Stimulated activated CD8-positive, alpha-beta memory T cell treated with anti-CD3 and anti-CD28 coated beads, Interleukin-4, amount 100 ng/mL, for 1 hour (primary cell): ENCODE measurements at places on chromosomes 3 and 15.

- DNase-seq, result no peak
Observed at GRCh38 chr3:197913641-197914380, 36.2 kb upstream of the RPL35A start.

DNA sequence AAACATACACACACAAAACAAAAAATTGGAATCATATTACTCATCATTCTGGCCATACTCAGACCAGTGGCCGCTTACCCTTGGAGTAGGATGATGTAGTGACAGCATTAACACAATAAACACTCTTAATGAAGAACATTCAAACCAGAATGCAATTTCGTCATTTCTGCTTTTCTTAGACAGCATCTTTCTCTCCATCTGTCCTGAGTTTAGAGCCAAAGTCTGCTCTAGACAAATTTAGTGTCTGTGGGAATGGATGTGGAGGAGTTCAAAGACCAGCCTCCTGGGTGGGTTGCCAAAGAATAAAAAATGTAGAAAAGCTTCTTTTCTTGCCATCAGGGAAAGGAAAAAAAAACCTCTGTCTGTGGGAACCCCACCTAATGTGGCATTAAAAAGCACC lies 212.4 kb upstream of the POU1F1 start:
- DNase-seq, result no peak

DNA sequence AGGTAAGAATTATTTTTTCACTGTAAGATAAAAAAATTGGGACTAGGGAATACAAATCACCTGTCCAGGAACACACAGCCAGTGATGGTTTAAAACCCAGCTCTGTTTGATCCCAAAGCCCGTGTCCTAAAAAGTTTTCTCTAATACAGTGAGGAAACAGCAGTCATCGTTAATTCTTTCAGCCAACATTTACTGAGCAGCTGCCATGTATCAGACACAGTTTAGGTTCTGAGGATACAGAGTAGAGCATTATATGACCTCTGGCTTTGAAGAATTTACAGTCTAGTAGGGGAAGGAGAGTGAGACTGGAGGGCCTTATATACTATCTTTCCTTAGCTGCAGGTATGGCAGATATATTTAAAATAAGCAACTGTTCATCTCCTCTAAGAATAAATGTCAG lies 82.7 kb downstream of the KCNMB2 start:
- DNase-seq, result no peak

- no peak for DNase-seq
Observed at GRCh38 chr3:14563946-14564539, 23.9 kb upstream of the GRIP2 start.

DNA sequence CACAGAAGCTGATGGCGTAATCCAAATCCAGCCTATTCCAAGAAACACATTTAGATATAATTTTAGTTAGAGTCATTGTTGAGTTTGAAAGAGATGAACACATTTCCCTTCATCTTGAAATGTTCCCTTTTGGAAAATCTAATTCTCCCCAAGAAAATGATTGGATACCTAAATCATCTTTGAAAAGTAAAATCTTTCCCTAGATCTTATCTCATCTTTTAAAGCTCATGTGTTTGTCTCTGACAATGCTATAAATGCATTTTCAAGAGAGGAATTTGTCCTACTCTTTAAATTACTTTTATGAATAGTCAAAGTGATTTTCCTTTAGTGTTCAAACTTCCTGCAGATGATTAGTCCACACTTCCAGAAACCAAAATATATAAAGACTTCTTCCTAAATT lies 82.6 kb upstream of the CNTN6 start:
- DNase-seq, result no peak

GRCh38 chr3:147393261-147393942 lies 12.9 kb downstream of the ZIC4 start:
- DNase-seq, result no peak

- no peak for DNase-seq
Observed at GRCh38 chr3:27345493-27345892, 23.7 kb downstream of the NEK10 start.

- DNase-seq, result no peak
Observed at GRCh38 chr3:197428117-197428801, 127.5 kb downstream of the BDH1 start.

DNA sequence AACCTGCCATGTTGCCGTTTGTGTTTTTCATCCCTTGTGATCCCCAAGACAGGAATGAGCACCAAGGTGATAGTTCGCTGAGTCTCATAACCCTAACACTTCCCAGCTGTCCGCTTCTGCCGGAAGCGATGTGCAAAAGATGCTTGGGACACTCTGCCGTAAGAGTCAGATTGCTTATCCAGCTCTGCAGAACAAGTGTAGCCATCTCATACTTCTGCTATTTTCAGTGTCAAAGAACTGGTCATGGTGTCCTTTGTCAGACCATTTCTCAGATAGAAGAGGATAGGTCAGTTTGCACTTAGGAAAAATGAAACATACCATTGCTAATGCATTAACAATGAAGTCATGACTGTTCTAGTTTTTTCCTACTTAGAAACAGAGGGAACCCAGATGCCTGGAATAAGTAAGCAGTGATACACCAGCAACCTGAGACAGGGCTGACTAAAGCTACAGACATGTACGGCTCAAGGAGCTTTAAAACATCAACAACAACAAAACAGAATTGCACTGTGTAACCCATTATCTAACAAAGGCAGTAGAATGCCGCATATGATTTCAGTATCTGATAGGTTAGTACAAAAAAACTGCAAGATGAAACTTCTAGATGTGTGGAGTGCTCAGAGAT lies 134.0 kb upstream of the IL12A start:
- DNase-seq, result no peak

- DNase-seq, result no peak
Observed at GRCh38 chr3:15081960-15082664, 16.8 kb downstream of the RBSN start.

- no peak for DNase-seq
Observed at GRCh38 chr15:40844696-40845030, 815 bp downstream of the SPINT1 start.

DNA sequence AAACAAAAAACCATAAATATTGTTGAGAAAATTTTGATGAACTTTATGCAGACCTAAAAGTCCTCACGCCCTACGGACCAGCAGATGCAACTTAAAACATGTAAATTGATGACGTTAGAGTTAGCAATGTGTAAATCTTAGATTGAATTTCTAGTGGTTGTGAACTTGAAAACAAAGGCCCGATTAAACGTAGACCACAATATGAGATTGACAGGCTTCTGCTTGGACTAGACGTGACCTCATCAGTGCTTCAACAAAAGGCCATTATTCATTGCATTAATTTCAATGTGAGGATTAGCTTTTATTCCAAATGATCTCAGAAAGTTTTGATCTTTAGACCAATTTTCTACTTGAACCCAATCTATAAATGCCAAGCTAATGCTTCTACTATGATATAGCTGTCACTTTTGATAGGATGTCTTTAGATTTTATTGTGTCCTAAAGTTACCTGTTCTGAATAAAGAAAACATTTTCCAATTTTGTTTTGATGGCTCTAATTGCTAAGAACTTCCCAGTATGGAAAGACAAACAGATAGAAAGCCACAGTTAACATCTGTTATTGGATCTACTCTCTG lies 55.4 kb upstream of the SPPL2A start:
- no peak for DNase-seq

GRCh38 chr15:47866446-47866845 lies 149.1 kb downstream of the SEMA6D start:
- DNase-seq, result no peak

DNA sequence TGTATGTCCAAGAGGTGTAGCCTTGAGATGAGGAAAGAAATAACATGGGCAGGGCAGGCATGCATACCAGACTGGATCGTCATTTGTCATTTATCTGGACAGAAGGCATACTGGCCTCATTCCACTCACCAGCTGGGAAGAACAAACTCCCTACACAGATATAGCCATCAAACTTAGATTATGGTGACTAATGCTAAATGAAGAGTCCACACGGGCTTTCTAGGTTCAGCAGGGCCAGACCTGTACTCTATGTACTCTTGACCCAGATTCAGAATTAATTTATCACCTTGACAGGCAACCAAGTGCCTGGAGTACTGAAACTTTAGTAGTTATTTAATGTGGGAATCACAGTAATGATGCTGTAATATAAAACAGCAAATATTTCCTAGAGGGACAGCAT lies 164.3 kb upstream of the IL12A start:
- no peak for DNase-seq

DNA sequence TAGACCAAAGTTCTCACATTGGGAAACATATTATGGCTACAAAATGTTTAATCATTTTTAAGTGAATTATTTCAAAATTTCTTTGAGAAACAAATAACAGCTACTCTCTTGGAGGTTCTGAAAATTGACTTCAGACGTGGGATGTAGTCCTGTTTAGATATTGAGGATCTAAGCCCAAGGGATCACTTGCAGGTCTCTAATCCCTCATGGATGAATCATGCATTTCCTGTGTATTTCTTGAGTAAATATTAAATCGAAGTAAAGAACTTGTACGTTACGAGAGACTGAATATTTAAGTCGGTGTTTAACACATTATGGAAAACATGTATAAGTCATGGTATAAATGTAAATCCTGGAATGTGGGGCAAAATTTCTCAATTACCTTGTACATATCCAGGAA lies 119.8 kb downstream of the EPHA3 start:
- DNase-seq, result no peak

- no peak for DNase-seq
Observed at GRCh38 chr15:78098131-78098755, 5.9 kb downstream of the SH2D7 start.

DNA sequence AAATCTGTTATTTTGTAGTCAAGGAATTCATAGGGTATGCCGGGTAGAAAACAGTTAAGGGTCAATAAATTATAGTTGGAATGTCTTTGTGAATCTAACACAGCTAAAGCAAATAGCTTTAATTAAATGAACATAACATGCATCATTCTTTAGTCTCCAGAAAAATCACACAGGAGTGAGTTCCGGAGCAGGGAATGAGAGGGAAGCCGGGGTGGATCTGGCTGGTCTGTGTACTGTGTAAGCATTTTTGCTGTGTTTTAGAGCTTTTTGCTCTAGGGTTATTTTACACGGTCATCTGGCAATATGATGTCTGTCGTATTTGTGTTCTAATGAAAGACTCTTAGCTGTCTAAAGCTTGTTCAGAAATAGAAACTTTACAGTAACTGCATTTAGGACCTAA lies 57.5 kb downstream of the MED12L start:
- DNase-seq, result no peak

- DNase-seq, result no peak
Observed at GRCh38 chr3:62095756-62096155, 277.6 kb downstream of the FEZF2 start.

DNA sequence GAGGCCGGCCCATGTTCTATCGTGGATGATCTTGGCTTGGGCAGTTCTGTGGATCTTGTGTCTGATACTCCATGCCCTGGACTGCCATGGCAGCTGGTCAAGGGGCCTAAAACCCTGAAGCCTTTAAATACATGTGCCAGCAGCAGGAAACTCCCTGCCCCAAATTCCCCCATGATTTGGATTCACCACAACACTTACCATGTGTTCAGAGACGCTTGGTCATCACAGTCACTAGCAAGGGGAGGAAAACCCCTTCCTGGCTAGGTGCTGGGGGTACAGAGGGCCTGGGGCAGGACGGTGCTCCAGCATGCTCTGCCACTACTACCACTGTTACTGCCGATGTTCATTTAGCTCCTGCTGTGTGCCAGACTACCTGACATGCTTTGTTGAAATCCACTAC lies 94.4 kb downstream of the DNAJB8 start:
- no peak for DNase-seq

DNA sequence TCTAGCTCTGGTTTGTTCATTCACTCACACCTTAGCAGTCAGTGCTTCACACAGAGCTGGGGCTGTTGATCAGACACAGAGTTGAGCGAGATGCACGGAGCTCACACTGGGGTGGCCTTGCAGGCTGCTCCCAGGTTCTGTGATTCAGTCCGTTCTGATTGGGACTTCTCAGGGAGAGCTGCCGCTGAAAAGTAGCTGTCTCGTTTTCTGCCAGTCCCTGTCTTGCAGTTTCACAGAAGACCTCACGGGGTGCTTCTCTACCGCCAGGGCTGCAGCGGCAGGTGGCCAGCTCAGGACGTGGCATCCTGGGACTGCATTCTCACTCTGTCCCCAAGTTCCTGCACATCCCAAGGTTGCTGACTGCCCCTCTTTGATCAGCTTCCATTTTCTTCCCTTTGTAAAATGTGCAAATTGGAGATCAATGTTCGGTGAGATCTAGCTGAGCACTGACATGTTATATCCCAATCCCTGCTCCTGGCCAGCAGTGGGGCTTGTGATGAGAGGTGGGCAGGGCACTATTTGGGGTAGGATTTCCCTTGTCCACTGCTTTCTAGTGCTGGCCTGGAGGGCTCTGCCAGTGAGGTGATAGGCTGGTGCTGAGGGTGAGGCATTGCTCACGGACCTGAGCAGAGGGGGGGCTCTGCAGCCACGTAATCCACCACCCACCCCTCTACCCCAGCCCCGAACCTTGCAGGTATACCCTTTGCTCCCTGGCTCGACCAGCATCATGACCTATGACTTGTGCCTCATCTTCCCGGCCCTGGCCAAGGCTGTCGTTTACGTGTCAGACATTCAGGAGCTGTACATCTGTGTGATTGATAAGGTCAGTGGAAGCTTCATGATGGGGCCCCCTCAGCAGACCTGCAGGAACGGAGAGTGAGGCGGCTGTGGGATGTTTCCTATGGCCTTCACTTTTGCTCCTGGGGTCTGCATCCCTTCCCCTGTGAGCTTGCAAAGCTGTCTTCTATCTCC lies 5.3 kb upstream of the TXNRD3 start:
- DNase-seq, result no peak

DNA sequence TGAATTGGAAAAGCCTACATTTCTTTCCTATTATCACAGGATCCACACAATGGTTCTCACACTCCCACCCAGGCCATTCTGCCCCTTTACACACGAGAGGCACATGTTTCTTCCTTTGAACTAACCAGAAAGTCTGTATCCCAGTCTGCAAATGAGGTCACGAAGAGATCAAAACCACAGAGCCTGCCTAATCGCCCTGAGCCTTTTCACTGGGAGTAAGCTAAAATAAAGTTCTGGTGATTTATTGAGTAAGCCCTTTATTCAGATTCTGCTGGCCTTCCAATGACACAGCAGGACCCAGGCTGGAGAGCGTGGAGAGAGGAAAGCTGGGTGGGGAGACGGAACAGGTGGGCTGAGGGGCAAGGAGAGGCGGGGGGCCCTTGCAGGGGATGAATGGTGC lies 78.7 kb downstream of the ATP1B3 start:
- no peak for DNase-seq
